ENCODE measurements at places on chromosomes 5 and 9. TPM values are rescaled to one million over a fixed set of nuclear protein-coding genes. Genes with fewer than 3 reads are reported as not detected.

The EIF4E1B gene
- total RNA-seq: not detected

The OBP2B gene
- total RNA-seq: not detected

The DRD1 gene
- total RNA-seq: under 0.01 TPM

The ANKRD31 gene
- total RNA-seq: under 0.01 TPM

The LRRC19 gene
- not detected for total RNA-seq

The KCTD16 gene
- 0.97 TPM for total RNA-seq

The GHR gene
- total RNA-seq: 2.2 TPM

The OR1J2 gene
- 0.32 TPM for total RNA-seq

The SLC44A1 gene
- total RNA-seq: 22.5 TPM

The STPG3 gene
- not detected for total RNA-seq

The FOXD1 gene
- 6.1 TPM for total RNA-seq

The DOCK8 gene
- total RNA-seq: 0.32 TPM

The F2RL1 gene
- 26.3 TPM for total RNA-seq

The ADAMTSL1 gene
- total RNA-seq: 10.0 TPM

The UNC5A gene
- not detected for total RNA-seq

The GRM6 gene
- total RNA-seq: not detected

The DDX4 gene
- total RNA-seq: not detected

The GARIN3 gene
- total RNA-seq: not detected

The MORN5 gene
- not detected for total RNA-seq

The LCP2 gene
- total RNA-seq: not detected

The LCN10 gene
- total RNA-seq: not detected

The CXCL14 gene
- total RNA-seq: not detected

The IZUMO3 gene
- total RNA-seq: not detected

The SLC34A1 gene
- total RNA-seq: not detected

The KCNMB1 gene
- under 0.01 TPM for total RNA-seq

The FCN2 gene
- not detected for total RNA-seq

The UNC13B gene
- total RNA-seq: 23.7 TPM
